ENCODE measurements at places on chromosomes 11 and 22.

- DNase-seq = no peak
Measured at GRCh38 chr11:17578296-17578695, 31.2 kb downstream of the OTOG start.

DNA sequence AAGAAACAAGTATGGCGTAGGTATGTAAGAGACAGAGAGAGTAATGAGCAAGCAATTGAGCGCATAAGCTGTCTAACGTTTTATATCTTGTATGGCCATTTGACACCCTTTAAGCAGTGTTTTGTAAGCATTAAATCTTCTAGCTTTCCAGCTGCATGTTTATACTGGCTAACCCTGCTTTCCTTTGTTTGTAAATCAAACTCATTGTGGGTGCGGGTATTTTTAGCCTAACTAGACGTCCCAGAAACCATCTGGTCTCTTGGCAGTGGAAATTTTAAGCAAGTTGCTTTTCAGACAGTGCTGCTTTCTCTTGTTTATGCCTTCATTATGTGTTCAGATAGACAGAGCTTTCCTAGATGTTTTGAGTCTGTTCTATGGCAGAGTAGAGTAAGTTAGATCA lies 73.5 kb downstream of the RNF169 start:
- no peak for DNase-seq

DNA sequence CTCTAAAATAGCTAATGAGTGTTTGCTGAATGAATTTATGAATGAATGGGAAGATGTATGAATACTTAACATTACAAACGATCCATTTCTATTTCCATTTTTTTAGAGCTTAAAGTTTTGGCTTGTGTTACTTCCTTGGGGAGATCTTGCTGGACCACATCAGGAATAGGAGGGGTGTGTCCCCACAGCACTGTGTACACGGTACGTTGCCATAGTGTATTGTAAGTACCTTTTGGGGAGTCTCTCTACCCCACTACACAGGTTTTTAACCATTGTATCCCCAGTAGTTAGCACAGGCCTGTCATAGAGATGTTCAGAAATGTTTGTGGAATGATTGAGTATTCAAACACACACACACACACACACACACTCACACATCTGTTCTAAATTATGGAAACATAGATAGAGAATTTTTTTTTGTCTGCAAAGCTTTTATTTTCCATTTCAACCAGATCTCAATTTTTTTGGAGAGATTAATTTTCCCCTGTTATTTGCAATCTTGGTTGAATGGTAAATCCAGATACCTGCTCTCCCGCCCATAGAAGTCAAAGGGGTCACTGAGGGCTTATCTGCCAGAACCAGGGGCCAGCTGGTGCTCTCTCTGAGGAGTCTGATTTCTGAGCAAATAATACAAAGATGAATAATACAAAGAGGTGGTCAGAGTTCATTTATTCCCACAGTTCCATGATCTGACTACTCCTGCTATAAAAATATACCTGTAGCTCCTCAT lies 471.0 kb downstream of the INSC start:
- DNase-seq = no peak

- no peak for DNase-seq
Measured at GRCh38 chr11:57763568-57763967, 2.0 kb downstream of the CTNND1 start.

DNA sequence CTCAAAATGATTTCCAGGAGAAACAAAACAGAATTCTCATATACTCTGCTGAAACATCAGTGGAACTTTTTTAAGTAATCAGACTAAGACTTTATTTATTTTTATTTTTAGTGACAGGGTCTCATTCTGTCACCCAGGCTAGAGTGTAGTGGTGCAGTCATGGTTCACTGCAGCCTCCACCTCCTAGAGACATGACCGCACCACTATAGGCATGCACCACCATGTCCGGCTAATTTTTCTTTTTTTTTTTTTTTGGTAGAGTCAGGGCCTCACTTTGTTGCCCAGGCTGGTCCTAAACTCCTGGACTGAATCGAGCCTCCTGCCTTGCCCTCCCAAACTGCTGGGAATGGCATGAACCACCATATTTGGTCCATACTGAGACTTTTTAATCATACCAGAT lies 42.9 kb downstream of the PRDM10 start:
- no peak for DNase-seq

GRCh38 chr22:44363980-44364750 lies 51.4 kb upstream of the SHISAL1 start:
- DNase-seq = no peak

DNA sequence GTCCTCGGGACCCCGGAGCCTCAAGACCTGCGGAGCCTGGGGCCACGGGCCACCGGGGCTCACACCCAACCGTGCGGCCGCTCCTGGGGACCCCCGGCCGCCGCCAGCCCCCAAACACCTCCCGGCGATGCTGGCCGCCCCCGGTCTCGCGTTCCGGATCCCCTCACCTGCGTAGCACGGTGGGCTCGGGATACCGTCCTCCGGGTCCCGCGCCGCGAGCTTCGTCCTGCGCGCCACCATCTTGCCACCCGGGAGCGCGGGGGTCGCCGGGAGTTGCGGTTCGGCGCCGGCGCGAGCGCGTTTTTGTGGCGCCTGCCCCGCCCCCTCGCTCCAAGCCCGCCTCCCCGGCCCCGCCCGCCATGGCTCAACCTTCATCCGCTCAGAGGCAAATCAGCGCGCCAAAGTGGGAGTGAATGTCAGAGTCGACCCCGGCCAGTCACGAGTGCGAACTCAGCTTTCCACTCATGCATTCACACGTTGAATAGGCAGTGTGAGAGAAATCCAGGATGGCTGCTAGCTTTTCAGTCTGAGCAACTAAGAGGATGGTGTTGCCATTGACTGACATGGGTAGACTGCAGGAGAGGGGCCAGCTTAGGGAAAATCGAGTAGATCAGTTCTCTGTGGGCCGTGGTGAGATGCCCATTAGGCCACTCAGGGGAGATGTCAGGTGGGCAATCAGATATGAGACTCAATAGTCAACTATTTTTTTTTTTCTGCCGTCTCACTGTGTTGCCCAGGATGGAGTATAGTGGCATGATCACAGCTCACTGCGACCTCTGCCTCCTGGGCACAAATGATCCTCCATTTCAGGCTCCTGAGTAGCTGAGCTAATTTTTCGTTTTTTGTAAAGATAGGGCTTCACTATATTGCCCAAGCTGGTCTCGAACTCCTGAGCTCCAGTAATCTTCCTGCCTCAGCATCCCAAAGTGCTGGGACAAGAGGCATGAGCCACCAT lies 28.3 kb downstream of the SERHL2 start:
- DNase-seq = peak; percentile 88

- no peak for DNase-seq
Measured at GRCh38 chr22:29205252-29205593, 473 bp upstream of the EMID1 start.

- no peak for DNase-seq
Measured at GRCh38 chr11:105823495-105824033, 198.5 kb downstream of the MSANTD4 start.

DNA sequence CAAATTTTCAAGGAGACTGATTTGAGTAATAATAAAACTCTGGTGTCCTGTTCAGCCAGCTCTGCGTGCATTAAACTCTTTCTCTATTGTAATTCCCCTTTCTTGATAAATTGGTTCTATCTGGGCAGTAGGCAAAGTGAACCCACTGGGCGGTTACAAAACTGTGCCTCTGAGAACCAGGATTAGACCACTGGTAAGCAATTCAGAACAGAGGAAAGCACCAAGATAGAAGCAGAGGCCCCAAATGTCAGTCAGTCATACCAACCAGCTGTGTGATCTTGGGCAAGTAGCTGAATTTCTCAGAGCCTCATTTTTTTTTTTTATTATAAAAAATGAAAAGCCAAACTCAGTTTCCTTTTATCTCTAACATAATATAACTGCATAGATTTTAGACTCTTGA lies 54.9 kb downstream of the TRIM44 start:
- DNase-seq = no peak

- DNase-seq = peak; percentile 51
Measured at GRCh38 chr11:102293873-102294601, 23.2 kb upstream of the BIRC3 start.

- DNase-seq = no peak
Measured at GRCh38 chr11:22169833-22170232, 23.1 kb upstream of the ANO5 start.

DNA sequence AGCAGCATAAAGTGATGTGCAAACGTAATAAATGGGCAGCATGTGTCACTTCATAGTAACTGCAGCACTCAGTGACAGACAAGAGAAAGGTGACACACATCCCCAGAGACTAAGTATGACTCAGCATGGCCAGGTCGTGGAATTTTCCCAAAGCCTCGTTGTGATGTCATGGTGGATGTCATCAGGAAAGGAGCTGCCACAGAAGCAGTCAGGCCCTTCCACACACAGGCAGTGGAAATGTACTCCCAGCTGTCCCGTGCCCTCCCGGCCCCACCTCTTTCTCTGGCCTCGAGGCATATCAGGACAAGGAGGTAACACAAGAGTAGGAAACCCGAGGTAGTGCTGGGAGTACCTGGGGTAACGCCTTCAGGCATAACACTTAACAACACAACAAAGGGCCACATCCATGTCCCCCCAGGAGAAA lies 8.1 kb downstream of the PC start:
- no peak for DNase-seq

DNA sequence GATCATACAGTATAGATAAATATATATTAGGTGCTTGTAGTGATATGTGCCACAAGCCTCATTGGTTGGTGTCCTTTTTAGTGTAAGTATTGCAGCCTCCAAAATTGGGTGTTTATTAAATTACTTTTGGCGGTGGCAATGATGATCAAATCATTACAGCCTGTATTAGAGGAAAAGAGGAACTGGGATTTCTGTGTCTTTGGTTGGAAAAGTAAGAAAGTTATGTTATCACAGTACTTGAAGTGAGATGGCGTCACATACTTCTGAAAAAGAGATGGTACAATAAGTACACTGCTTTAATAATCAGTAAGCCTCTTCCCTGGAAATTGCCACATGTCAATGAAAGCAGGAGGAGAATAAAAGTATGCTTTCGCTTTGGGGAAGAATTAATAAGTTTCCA lies 523 bp upstream of the MPZL3 start:
- no peak for DNase-seq

DNA sequence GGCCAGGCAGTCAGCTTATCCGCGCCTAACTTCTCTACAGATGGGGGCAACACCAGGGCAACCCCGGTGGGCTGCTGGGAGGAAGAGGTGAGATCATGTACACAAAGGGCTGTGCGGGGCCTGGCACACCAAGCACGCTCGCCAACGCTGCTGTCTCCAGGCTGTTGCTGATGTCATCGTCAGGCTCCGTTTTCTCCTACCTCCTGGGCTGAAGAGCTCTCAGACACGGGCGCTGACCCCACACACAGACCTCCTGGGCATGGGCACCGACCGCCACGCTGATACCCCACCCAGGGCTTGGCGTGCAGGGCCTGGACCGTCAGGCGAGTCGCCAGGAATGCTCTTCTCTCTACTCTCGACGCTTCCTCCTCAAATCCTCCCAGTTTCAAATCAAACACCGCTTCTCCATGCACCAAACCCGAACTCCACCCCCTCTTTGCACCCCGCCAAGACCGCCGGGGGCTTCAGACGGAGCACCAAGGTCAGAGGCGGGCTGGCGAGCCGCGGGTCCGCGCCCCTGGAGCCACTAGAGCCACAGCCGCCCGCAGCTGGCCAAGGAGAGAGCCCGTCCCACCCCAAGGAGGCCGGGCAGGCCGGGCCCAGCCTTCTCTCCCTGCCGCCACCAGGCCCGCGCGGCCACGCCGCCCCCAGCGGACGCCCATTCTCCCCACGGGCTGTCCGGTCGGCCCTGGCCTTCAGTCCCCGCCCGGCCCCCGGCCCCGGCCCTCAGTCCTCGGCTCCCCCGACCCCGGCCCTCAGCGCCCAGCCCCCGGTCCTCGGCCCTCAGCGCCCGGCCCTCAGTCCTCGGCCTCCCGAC lies 772 bp downstream of the SBF1 start:
- DNase-seq = peak; percentile 65

Measured in activated CD8-positive, alpha-beta T cell treated with anti-CD3 and anti-CD28 coated beads, Interleukin-2, amount 10 ng/mL, durations not matched to agents 7 days and 5 days (primary cell).